ENCODE measurements at places on chromosomes 3 and 15.

DNA sequence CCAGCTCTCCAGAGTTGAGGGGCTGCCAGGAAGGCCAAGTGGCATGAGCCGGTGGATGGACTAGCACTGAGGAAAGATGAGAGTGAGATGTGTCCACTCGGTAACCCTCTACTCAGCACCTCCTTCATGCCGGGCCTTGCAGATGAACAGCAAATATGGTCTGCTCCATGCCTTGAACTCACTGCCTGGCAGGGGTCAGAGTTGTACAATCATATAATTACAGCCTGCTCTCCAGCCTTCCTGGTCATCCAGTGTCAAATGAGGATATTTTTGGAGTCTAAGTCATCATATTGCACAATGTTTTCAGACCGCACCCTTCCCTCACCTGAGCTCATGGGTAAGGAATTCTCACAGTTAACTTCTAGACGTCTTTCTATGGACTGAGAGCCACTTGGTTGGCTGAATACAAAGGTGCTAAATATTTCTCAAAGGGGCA, 4.9 kb downstream of the MGLL start:
- DNase-seq, result no peak

- no peak for DNase-seq
These were observed 19.1 kb upstream of the FSTL1 start for GRCh38 chr3:120469882-120470301.

DNA sequence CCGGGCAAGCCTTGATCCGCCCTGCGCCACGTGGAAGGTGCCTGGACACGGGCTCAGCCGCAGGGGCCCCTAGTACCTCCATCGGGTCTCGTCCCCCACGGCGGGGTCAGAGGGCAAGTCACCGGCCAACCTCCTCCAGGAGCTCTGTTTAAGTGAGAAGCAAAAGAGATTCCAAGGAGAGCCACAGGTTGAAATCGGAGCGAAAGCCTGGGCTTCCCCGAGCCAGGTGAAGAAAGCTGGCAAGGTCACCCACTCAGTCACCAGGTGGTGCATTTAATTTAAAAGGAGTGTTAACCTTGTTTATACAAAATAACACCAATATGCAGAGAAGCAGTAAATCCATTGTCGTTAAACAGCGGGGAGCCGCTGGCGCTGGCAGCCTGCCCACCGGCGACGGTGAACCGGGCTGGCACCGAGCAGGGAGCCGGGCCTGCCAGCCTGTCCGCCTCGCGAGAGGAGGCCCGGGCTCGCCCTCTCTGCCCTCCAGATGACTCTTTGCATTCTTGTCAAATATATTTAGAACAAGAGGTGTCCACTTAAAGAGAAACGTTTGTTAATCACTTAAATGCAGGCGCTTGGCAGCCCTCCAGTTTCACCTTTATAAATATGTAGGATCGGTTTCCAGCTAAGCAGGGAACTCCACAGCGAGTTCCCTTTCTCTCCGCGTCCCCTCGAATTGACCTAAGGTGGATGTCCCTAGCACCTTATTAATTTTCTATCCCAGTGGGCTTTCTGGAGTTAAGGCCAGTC, 277.3 kb upstream of the NR2F2 start:
- no peak for DNase-seq

GRCh38 chr15:68874788-68875187, 54.1 kb upstream of the ANP32A start:
- no peak for DNase-seq

- no peak for DNase-seq
These were observed 33.1 kb downstream of the CRTAP start for GRCh38 chr3:33146791-33147445.

DNA sequence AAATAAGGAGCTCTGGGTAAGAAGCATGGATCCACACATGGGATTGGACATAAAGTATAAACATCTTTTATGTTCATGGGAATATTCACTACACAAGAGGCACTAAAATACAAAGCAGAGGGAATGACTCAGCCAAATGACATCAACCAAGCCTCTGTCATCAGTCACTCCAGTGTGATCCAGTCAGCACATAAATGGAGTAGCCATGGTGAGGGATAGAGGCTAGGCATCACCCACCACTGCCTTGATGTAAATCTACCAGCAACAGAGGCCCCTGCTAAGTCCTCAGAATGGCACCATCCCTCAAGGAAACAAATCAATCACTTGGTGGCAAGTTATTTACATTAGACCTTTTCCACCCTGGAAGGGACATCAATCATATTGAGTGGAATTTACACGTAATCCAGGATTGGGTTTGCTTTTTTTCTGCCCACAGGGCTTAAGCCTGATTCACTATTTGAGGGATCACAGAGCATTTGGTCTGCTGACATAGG, 27.2 kb downstream of the VEPH1 start:
- DNase-seq, result no peak

DNA sequence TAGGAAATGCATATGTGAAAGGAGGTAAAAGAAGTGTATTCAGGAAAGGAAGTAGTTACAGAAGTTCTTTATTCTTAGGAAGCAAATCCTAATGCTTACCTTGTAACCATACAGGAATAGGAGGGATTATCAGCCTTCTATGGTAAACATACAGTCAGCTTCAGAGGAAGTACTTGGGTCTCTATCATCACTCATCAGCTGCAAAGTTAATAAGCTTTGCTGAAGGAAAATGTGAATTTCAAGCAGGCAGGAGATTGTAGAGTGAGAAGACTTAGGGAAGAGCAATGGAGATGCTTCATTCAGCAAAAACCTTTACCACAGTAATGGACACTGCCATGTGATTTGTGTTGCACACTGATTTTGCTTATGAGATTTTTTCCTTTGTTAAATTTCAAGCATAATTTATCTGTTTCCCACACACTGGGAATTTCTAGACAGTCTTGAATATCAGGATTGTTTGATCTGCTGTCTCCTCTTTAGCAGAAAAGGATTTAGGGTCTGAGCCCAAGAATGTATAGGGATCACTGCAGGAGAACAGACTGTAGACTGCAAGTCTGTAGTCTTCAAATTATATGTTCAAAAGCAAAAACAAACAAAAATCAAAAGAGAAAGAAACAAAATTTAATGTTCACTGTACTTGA, 150.8 kb downstream of the ZNF609 start:
- DNase-seq, result no peak

DNA sequence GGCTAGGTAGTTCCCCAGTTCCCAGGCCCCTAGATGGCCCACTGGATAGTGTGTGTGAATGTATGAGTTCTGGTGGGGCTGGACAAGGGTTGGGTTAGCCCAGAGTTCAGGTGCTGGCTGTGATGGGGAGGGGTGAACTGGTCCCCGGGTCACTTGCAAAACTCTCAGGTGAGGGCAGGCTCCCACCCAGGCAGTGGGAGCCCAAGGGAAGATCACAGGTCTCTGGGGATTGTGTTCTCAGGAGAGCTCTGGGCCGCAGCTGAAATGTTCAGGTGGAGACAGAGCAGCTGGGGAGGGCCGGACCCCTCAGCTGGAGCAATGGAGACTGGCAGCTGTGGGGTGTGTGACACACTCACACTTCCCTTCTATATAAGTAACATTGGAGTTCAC, 12.8 kb upstream of the FAM98B start:
- no peak for DNase-seq

- DNase-seq, result no peak
These were observed 60.4 kb upstream of the PRSS50 start for GRCh38 chr3:46778101-46778500.

GRCh38 chr3:152056987-152057386, 183.5 kb downstream of the SUCNR1 start:
- no peak for DNase-seq

GRCh38 chr3:132615881-132616280, 18.8 kb downstream of the ACKR4 start:
- DNase-seq, result no peak

- DNase-seq, result no peak
These were observed 49.7 kb downstream of the SQOR start for GRCh38 chr15:45684533-45684932.

DNA sequence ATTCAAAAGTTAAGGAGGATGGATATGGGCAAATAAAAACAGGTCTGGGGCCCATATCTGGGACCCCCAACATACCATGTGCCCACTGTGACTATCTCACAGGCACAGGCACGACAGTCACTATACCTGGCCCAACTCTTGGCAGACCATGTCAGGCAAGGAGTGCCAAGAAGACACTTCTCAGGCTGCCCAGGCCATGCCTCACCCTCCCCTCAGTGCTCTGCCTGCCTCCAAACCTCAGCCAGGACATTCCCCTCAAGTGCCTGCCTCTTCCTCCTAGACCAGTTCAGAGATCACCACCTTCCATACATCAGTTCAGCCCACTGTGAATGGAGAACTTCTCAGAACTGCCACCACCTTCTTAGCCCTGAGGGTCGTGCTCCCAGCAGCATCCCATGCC, 4.4 kb upstream of the SEMA7A start:
- DNase-seq, result no peak

DNA sequence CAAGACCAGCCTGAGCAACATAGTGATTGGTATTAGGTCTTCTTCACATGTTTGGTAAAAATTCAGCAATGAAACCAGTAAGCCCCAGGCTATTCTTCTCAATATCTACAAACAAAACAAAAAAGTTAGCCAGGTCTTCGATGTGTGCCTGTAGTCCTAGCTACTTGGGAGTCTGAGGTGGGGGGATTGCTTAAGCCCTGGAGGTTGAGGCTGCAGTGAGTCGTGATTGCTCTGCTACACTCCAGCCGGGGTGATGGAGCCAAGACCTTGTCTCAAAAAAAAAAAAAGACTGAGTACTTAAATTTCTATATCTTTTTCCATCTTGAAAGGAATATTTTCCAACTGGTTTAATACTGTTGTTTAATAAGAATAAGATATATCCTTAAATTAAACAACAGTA, 106.8 kb downstream of the MBNL1 start:
- no peak for DNase-seq

GRCh38 chr3:80232760-80233159, 465.0 kb upstream of the ROBO1 start:
- no peak for DNase-seq

DNA sequence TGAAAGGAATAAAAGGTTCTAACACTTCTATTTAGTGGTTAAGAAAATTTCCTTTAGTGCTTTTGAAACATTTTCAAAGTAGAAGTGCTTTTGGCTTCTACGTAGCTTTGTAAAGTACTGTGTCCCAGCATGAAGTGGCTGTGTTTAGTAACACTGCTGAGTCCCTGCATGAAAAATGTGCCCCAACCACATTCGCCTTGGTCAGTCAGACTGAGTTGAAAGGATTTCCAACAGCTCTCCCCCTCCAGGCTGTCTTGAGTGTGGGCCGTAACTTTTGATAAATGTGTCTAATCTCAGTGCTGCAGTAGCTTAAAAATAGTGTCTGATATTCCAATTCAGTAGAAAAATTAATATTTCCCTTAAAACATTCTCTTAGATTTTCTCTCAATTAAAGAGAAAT, 115.0 kb downstream of the NR1D2 start:
- DNase-seq, result no peak

- DNase-seq, result no peak
These were observed 250.8 kb upstream of the TGFBR2 start for GRCh38 chr3:30355622-30356021.

DNA sequence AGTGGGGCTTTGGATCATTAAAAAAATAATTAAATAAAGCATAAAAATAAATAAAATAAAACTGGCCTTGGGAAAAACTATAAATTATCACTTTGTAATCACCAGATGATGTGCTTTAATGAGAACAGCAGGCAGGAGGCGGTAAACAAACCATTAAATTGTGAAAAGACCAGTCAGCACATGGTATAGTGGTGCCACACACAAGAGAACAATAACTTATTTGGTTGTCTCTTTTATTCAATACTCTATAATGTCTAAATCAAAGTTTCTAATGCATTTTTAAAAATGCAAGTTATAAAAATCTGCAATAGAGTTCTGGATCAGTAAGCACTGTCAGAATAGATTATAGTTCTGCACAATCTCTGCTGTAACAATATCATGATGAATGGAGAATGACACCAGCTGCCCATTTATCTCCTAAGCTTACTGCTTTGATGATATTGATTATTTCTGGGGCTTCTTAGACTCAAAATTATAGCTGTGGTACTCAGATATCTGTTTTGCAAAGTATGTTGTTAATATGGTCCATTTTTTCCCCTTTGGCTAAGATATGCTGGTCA, 259.3 kb downstream of the NAALADL2 start:
- DNase-seq, result no peak

DNA sequence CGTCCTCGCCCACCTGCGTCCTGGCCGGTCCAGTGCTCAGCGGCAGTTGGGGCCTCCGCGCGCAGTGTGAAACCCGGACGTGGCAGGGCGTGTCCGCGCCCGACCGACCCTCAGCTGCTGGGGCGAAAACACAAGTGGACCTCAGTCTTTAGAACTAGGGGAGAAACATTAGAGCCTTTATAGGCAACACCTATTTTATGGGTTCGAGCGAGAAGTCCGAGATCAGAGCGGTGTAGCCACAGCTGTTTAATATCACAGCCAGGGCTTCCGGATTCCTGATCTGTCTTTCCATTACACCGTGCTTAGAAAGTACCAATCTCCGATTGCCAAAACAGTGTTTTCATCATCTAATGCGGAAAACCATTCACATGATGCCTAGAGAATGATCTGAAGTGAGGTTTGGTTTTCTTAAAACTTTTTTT, 506 bp downstream of the RAD51 start:
- no peak for DNase-seq

DNA sequence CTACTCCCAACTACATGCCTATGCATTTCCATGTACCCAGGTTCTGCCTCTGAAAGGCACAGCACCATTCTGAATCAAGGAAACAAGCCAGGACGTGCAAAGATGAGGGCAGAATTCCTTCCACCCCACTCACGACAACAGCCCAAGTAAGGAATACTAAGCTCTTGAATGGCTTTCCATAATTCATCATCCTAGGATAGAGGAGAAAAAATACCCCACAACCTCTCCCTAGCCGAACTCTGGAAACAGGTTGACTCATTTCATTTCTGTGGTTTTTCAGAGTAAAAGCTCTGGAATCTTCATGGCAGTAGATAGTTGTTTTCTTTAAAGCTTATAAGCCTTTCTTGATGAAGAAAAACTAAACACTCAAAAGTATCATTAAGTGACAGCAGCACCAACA, 77.8 kb downstream of the PDZRN3 start:
- no peak for DNase-seq

DNA sequence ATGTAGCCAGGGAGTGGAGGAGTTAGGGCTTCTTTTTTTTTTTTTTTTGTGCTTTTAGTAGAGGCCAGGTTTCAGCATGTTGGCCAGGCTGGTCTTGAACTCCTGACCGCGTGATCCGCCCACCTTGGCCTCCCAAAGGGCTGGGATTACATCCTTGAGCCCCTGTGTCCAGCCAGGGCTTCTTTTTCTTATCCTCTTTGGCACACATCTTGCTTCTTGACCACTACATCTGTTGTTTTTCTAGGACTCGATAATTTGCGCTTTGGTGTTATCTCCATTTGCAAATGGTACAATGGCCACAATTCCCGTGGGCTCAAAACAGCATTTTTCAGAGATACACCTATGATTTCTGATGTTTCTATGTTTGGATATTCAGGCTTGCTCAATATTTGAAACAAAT, 4.2 kb downstream of the SKIL start:
- DNase-seq, result no peak

GRCh38 chr3:94431876-94432570, 369.2 kb downstream of the NSUN3 start:
- DNase-seq, result no peak

DNA sequence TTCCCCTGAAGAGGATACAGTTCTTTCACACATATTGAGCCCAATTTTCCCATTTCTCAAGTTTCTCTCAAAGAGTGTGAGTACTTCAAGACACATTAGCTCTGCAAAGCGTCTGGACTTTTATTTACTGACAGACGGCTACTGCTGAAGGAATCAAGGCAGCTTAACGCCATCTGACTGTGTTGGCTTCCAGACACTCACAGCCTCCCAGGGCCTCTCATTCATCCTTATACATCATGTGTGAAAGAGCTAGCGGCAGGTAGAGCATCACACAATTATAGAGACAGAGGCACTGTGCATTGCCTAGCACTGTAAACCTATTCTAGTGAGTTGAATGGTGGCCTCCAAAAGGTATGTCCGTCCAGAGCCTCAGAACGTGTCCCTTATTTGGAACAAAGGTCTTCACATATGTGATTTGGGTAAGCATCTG, 284.1 kb upstream of the STT3B start:
- DNase-seq, result no peak
